IMR-90 (cell line): ENCODE measurements at places on chromosomes 16 and 17. TPM values are rescaled to one million over a fixed set of nuclear protein-coding genes. Genes with fewer than 3 reads are reported as not detected.

CLEC3A gene
- polyA plus RNA-seq = not detected in 2 replicates

IGSF6 gene
- not detected in 2 replicates for polyA plus RNA-seq

E2F4 gene
- polyA plus RNA-seq = 103 and 106 TPM in 2 replicates

ZNF263 gene
- 17.1 and 20.8 TPM in 2 replicates for polyA plus RNA-seq

PRR14 gene
- polyA plus RNA-seq = 11.8 and 11.9 TPM in 2 replicates

TP53TG3 gene
- polyA plus RNA-seq = not detected in 2 replicates

SEPHS2 gene
- 25.5 and 31.4 TPM in 2 replicates for polyA plus RNA-seq

GRAPL gene
- not detected in 2 replicates for polyA plus RNA-seq

HS3ST3A1 gene
- polyA plus RNA-seq = 8.8 and 11.9 TPM in 2 replicates

KRTAP4-9 gene
- 0.24 TPM in 2 replicates for polyA plus RNA-seq

DNA sequence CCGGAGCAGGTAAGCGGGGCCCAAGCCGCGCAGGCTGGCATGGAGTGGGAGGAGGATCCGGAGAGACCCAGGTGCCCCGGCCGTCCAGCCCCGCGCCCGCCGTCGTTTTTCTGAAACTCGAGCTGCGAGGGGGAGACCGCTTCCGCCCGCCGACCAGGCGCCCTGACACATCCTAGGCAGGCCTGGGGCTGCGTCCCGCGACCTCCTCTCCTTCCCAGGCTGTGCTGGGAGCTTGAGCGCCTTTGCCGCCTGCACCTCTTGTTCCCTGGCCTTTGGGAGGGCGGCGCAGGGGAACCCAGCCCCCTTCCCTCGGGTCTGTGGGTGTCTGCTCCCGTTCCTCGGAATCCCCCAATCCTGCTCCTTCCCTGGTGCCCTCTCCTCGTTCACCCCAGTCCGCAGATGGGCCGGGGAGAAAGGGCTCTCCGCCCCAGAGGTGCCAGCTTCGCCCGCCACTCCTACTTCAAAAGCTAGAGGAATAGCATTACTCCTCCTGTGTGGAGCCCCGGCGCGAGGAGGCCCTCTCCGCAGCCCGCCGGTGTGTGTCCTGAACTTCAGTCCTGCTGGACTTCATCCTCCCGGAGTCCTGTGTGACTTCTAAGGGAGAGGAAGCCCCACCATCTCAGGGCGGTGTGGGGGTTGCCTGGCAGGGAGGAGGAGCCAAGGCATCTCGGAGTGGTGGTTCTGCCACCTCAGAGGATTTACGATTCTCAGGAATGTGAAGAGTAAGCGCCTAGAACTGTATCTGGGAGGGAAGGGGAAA, 1.0 kb downstream of the NHERF1 start:
- DNase-seq = no peak

DNA sequence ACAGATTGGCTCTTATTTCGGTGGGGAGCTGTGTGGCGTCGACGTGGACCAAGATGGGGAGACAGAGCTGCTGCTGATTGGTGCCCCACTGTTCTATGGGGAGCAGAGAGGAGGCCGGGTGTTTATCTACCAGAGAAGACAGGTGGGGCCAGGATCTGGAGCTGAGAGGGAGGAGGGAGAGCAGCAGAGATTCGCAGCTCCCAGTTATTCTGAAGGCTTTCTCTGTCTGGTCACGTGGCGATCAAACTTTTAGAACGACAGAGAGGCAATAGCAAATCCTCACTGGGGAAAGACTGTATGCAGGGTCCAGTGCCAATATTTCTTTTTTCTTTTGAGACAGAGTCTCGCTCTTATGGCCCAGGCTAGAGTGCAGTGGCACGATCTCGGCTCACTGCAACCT, 22.2 kb downstream of the ITGAL start:
- no peak for DNase-seq

DNA sequence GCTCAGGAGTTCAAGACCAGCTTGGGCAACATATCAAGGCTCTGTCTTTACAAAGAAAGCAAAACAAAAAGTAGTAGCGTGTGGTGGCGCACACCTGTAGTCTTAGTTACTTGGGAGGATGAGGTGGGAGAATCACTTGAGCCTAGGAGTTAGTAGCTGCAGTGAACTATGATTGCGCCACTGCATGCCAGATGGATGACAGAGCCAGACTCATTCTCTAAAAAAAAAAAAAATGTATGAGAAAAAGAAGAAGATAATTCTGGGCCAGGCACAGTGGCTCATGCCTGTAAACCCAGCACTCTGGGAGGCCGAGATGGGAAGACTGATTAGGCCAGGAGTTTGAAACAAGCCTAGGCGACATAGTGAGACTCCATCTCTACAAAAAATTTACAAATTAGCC, 28.5 kb downstream of the STAT5B start:
- DNase-seq = peak; percentile 81

- peak; percentile 26 for DNase-seq
Observed at GRCh38 chr16:55701442-55702319, 45.9 kb downstream of the SLC6A2 start.

GRCh38 chr17:19579192-19579761, 45.6 kb downstream of the SLC47A1 start:
- DNase-seq = no peak

DNA sequence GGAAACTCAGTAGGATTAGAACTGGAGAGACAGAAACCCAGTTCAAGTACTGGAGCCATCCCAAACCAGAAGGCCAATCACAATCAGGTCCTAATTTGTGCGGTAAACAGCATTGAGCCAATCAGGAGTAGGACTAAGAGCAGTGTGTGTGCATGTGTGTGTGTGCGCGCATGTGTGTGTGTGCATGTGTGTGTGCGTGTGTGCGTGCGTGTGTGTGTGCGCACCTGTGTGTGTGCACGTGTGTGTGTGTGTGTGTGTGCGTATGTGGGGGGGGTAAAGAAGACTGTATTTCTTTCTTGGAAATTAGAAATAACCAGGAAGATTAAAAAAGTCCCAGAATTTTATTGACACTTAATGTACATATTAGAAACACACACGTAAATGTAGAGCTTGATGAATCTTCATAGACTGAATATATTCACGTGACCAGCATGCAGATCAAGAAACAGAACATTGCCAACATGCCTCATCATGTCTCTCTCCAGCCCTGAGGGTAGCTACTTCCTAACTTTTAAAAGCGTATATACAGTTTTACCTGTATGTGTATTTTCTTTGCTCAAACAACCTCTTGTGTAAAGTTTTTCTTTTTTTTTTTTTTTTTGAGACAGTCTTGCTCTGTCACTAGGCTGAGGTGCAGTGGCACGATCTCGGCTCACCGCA, 919 bp upstream of the DHRS7C start:
- DNase-seq = no peak

DNA sequence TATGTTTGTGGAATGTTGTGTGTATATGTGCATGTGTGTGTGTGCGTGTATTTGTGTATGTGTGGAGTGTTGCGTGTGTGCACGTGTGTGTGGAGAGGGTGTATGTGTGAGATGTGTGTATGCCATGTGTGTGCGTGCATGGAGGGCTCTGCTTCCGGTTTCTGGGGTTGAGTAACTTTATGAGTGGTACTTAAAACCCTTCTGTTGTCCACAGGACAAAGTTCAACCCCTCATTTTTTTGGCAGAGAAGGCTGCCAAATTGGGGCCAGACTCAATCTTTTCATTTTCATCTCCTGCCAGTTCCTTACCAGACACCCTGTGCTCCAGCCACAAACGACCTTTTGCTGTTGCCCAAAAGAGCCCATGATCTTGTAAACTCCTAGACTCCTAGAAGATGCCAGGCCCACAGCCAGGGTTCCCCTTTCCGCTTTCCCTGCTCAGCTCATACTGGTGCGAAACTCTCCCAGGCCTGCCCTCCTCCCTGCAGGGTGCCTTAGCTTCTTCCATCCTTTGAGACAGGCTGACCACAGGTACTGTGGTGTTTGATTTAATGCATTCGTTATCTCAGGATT, 100.2 kb downstream of the CMIP start:
- DNase-seq = peak; percentile 21

DNA sequence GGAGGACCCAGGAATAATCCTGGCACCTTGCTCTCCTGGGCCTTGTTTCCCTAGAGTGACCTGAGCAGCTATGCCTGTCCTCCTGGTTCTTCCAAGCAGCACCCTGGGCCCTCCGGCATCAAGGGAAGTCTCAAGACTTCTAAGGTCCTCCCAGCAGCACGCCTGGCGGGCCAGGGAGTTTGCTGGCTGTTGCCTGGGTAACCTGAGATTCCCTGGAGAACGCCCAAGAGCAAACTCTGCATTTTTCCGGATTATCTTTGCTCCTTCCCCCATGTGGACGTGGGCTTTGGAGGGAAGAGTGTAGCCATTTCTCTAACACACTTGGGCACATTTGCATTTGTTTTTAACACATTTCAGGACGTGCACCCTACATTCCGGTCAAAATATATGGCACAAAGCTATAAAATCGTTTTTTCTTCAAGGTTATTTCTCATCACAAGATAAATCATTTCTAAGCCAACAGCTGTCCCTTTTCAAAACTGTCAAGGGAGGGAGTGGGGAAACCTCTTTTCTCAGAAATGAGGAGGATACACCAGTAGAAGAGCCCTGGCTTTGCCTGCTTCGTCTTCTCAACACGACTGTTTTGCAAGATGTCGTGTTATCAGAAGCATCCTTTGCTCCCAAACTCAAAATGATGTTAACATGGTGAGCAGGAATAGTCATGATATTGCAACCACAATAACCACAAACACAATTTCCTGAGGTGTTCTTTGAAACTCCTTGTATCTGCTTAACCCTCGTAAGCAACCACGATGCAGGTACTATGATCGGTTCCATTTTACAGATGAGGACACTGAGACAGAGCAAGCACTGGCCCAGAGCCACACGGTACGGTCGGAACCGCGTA, 116.5 kb downstream of the ADCY9 start:
- DNase-seq = peak; percentile 81

DNA sequence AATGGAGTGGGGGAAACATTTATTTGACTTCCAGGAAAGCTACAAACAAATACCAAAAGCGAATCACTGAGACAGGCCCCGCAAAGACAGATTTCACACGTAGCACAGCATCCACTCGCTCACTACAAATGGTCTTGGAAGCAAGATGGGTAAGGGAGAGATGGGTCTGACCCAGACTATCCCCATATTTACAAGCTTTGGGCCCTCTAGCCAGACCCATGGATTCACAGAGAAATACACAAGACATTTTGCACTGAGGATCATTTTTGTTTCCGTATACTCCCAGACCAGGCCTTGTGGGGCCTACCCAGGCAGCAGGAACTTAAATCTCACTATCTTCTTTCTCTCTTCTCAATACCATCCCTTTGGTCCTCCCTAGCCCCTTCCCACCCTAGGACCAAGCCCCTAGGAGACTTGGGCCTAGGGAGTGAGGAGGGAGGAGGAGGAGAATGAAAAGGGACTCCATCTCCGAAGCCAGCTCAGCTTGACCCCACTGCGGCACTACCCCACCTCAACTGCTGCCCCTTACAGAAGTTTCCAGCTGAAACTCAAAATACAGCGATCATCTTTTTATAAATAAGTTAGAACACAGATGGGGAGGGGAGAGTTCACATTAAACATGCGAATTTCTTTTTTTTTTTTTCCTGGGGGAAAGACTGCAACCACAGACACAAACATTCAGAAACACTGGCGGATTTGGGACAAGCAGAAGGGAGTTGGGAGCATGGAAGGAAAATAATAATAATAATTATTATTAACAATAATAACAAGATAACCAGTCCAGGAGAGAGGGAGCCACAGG, 1.4 kb upstream of the HOXB3 start:
- DNase-seq = peak; percentile 23

DNA sequence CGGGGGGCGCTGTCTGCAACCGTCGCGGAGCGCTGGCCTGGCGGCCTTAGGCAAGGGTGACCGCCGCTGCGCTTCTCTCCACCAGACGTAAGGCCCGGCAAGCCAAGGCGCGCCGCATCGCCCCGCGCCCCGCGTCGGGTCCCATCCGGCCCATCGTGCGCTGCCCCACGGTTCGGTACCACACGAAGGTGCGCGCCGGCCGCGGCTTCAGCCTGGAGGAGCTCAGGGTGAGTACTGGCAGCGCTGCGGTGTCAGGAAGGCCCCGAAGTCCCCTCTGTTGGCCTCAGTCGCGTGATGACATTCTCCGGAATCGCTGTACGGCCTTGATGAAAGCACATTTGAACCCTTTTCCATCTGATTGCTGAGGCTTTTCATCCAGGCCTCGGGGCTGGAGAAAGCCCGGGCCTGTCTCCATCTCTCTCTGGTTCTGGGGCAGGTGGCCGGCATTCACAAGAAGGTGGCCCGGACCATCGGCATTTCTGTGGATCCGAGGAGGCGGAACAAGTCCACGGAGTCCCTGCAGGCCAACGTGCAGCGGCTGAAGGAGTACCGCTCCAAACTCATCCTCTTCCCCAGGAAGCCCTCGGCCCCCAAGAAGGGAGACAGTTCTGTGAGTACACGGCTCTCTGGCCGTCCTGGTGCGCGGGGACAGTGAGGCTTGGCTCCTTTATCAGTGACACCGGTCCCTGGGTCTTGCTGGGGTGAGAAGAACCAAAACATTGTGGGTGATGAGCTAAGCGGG, 831 bp downstream of the RPL13 start:
- DNase-seq = no peak

GRCh38 chr17:75478508-75478907, 22.1 kb downstream of the TMEM94 start:
- peak; percentile 27 for DNase-seq

- no peak for DNase-seq
Observed at GRCh38 chr16:81036751-81037350, 1.2 kb downstream of the ATMIN start.

- DNase-seq = peak; percentile 13
Observed at GRCh38 chr16:4767872-4768548, 1.0 kb upstream of the ZNF500 start.

DNA sequence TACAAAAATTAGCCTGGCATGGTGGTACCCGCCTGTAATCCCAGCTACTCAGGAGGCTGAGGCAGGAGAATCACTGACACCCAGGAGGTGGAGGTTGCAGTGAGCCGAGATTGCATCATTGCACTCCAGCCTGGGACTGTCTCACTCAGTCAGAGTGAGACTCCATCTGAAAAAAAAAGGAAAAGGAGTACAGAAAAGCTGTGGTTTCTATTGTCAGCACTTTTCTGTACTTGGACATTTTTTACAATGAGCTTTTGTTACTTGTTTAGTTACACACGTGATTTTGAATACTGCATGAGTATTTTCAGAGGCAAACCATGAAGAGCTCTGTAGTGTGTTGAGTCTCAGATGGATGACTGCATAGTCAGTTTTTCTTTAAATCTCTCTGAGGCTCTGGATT, 26.3 kb downstream of the ZC3H18 start:
- DNase-seq = no peak

GRCh38 chr16:27389272-27389961, 12.6 kb upstream of the IL21R start:
- DNase-seq = peak; percentile 30

- peak; percentile 24 for DNase-seq
Observed at GRCh38 chr17:9306086-9306485, 269.5 kb downstream of the STX8 start.

DNA sequence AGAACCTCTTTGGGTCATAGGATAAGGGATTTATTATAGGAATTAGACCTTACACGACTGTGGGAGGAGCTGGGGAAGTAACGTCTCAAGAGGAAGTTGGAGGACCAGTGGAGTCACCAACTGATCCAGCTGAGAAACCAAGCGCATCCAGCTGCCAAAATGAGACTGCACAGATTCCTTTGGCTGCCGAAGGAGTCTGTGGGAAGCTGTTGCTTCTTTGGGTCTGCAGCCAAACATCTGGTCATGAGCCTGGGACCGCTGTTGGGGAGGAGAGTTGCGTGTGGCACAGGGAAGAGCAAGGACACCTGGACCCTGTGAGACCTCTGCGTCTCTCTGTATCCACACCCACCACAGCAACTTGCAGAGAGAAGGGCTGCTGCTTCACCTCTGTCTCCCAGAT, 2.4 kb upstream of the NACA2 start:
- DNase-seq = no peak

GRCh38 chr16:84751947-84752346, 52.1 kb downstream of the USP10 start:
- no peak for DNase-seq

GRCh38 chr16:31092330-31092729, 2.3 kb downstream of the VKORC1 start:
- DNase-seq = peak; percentile 55

- peak; percentile 85 for DNase-seq
Observed at GRCh38 chr17:42135664-42136653, 13.4 kb downstream of the HSPB9 start.
